ENCODE measurements at places on chromosomes 3 and 15. TPM values are rescaled to one million over a fixed set of nuclear protein-coding genes. Genes with fewer than 3 reads are reported as not detected.

LINGO1 gene
- total RNA-seq = not detected

GOLGA6L7 gene
- not detected for total RNA-seq

PLSCR1 gene
- 24.2 TPM for total RNA-seq

NR2E3 gene
- not detected for total RNA-seq

GABRR3 gene
- total RNA-seq = not detected

CD86 gene
- total RNA-seq = 2.1 TPM

LRRN1 gene
- 1.6 TPM for total RNA-seq

EPHA6 gene
- not detected for total RNA-seq

DUOXA2 gene
- total RNA-seq = not detected

TJP1 gene
- not detected for total RNA-seq

OIP5 gene
- total RNA-seq = 0.29 TPM

LSAMP gene
- total RNA-seq = not detected

FBXO40 gene
- total RNA-seq = not detected

SAMMSON gene
- total RNA-seq = not detected

CASR gene
- total RNA-seq = 0.10 TPM

STRIT1 gene
- not detected for total RNA-seq

NEDD4 gene
- total RNA-seq = 6.9 TPM

C3orf20 gene
- total RNA-seq = not detected

SERPINI2 gene
- not detected for total RNA-seq

CDCP1 gene
- total RNA-seq = 0.38 TPM

EPHB3 gene
- not detected for total RNA-seq

SLC12A8 gene
- total RNA-seq = 0.25 TPM

GPR160 gene
- total RNA-seq = 3.8 TPM

IRAK2 gene
- 10.9 TPM for total RNA-seq

ADAMTS7 gene
- total RNA-seq = 0.16 TPM

COLQ gene
- 60.7 TPM for total RNA-seq

TMCO5A gene
- not detected for total RNA-seq

CFAP91 gene
- 0.14 TPM for total RNA-seq

SEC61A1 gene
- total RNA-seq = 143 TPM

MGA gene
- total RNA-seq = 54.9 TPM

CCDC51 gene
- total RNA-seq = 6.8 TPM

CPN2 gene
- not detected for total RNA-seq

OR5K2 gene
- total RNA-seq = not detected

GOLGA8Q gene
- total RNA-seq = 4.1 TPM

BRPF1 gene
- total RNA-seq = 45.1 TPM

MESP2 gene
- not detected for total RNA-seq

GOLGA8G gene
- total RNA-seq = 0.09 TPM

DISP2 gene
- 0.20 TPM for total RNA-seq

C2CD4A gene
- total RNA-seq = not detected

SLC15A2 gene
- total RNA-seq = 0.78 TPM

SI gene
- total RNA-seq = not detected

MYO1E gene
- 39.4 TPM for total RNA-seq

TAGLN3 gene
- not detected for total RNA-seq

SLC51B gene
- not detected for total RNA-seq

Measured in natural killer cell (primary cell).